ENCODE measurements at places on chromosomes 4 and X.

- no peak for DNase-seq
Measured at GRCh38 chr4:153252122-153252521, 47.9 kb downstream of the TRIM2 start.

GRCh38 chr4:40669504-40669903 lies 39.8 kb upstream of the RBM47 start:
- DNase-seq = no peak

DNA sequence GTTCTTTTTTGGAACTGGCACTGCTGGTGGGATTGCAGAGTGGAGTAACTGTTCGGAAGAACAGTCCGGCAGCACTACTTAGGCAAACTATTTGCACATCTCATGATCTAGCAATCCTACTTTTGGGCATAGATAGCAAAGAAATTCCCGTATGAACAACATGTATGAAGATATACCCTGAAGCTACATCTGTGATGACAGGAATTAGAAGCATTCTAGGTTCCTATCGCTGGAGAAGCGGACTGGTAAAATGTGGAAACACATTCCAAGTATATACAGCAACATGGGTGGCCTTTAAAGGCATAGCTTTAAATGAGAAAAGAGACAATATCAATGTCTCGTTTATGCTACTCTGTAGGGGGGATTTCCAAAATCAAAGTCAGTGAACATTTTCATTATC lies 3.1 kb downstream of the DCAF16 start:
- no peak for DNase-seq

- DNase-seq = no peak
Measured at GRCh38 chrX:39938466-39938865, 159.3 kb downstream of the BCOR start.

DNA sequence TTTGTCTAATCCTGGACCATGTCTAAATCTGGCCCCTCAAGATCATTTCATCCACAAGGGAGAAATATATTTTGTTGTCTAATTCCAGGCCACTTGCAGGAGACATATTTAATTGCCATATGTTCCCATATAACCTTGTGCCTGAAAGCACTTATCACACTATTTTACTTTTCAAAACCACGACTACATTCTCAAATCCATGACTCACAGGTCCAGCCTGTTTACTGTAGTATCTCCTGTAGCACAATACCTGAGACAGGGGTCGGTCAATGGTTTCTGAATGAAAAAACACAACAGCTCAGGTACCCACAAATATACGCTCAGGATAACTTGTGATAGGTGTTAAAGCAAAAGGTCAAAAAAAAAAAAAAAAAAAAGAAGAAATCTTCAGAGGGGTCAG lies 60.9 kb downstream of the SEC24D start:
- no peak for DNase-seq

DNA sequence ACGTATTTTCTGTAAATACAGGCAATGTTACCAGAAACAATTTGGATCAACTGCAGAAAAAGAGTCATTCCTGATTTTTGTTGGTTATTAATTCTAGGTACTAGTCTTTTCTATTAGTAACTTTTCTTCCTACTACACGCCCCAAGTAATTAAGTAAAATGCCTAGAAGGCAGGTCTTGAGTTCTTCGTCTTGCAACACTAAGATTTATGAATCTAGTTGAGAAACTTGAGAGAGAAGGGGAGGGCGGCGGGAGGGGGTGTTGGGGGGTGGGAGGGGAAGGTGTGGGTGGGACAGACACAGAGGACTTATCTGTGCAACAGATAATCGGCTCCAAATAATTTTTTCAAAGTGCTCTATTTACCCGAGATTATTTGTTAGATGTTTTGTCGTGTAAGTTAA lies 3.0 kb downstream of the RAP2C start:
- DNase-seq = no peak

GRCh38 chr4:121765368-121765705 lies 373 bp upstream of the SMIM43 start:
- DNase-seq = no peak

DNA sequence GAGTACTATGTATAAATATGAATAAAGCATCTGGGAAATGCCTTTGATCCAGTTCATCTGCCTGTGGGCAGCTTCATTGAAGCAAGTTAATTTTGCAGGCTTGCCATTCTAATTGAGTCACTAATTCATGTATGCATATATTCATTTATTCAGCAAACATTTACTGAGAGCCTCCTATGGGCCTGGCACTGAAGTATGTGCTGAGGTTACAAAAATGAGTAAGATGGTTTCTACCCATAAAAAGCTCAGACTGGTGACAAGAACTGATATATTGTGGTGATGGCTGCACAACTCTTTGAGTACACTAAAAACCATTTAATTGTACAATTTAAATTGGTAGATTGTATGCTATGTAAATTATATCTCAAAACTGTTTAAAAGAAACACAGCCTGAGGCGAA lies 1.1 kb upstream of the MRPL1 start:
- DNase-seq = no peak

DNA sequence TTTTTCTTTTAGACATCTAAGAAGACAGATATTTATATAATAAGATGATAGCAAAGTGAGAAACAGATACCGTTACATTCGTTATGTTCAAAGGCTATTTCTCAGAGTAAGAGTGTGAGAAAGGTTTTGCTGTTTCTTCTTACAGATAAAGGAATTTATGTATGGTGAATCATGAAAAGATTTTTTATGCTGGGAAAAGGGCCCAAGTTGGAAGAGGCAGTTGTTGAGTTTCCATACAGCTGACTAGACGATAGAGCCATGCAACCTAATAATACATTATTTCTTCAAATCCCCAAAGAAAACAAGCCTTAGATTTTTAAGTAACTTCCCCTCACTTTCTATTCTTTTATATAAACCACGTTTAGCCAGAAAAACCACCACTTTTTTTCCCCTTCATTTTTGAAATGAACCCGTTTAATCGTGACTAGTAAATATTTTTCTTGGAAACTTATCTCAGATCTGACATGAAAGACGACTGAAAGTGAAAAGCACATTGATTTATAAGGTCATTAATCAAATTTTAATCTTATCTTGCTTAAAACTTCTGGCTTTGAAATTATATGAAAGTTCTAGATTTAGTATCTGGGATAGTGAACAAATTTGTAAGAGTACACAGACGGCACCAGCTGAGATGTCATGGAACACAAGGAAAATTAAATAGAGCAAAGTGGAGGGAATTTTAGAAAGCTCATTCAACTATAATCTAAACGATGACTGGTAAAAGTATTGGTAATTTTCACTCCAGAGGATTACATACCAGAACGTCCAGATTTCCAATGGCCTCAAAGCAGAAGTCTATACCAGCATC lies 10.9 kb downstream of the ADH6 start:
- no peak for DNase-seq

DNA sequence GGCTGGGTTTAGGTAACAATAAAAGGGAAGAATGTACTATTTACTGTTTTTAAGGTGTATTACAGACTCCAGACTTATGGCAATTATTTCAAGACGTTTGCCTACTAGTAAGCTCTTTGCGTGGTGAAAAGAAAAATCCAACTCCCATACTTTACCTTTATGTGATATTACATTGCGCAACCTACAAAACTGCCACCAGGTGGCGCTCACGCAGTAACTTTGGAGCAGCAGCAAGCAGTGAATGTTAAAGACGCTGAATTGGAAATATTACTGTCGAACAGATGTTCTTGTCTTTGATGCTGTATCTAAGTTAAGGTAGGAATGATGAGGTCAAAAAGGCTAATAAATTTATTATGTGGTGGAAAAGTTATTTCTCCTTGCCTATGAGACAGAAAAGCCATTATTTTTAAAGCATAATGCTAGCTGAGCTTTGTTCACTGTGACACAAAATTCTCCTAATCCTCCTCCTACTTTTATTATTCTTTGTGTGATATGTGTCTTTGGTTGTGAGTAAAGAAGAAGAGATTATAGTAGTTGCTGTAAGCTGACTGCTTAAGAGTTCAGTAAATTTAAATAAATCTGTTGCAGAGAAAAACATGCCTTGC lies 1099.8 kb upstream of the TENM3 start:
- DNase-seq = peak; percentile 46

DNA sequence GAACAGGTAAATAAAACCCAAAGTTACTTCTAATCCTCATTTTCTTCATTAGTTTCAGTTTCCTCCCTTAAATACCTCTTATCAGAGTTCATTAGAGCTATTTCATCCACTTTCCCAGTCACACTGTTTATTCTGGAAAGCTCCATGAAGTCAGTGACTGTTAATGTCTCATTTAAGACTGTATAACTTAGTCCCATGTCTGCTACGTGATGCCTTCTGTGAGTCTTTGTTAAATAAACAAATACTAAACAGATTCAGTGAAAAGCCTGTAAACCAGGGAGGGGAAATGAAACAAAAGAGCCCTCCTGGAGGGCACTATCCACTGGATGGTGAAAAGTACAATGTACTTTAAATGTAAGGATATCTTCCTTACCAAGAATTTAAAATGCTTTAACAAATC lies 24.7 kb downstream of the ACE2 start:
- no peak for DNase-seq
